A172 (cell line): ENCODE measurements at places on chromosomes 4 and X. TPM values are rescaled to one million over a fixed set of nuclear protein-coding genes. Genes with fewer than 3 reads are reported as not detected.

DNA sequence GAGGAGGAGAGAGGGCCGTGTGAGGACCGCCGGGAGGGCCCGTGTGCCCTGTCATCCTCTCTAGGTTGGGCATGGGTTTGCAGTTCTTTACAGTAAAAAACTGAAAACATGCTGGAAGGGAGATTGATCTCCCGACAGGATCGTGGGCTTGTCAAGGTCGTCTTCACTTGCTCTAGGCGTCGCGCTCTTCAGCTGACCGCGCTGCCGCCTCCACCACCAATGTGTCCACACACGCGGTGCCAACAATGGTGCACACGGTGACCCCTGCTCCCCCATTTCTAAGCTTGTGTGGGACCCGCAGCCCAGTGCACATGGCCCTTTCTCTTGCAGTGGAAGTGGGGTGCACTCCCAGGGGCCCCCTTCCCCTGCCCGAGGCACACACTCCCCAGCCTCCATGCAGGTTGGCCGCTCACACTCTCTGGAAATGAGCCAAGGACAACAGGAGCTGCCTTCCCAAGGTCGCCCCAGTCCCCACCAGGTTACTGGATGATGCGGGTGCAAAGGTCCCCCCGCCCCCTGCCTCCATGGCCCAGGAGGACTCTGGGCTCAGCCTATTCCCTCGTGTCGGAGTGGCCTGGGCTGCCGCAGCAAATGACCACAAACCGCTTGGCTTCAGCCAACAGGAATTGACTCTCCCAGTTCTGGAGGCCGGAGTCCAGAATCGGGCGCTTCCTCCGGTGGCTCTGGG is 1.7 kb upstream of the ZFP92 start:
- DNase-seq = no peak

GRCh38 chr4:168317621-168318020 is 931 bp downstream of the DDX60 start:
- no peak for DNase-seq

DNA sequence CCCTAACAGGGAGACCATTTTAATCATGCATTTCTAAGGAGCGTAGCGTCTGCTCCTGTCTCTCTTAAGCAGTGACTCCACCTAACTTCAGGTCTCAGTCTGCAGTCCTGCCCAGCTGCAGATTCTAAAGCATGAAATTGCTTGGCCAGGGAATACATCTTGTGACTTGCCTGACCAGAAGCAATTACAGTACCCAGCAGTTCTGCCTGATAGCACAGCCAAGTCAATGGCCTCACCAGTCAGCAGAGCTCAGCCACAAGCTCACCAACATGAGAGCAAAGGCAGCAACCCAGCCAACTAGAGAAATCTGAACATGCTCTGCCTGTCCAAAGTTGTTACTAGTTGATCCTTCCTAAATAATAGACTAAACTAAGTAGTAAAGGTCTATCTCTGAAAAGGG is 2011.9 kb upstream of the PCDH10 start:
- DNase-seq = no peak

DNA sequence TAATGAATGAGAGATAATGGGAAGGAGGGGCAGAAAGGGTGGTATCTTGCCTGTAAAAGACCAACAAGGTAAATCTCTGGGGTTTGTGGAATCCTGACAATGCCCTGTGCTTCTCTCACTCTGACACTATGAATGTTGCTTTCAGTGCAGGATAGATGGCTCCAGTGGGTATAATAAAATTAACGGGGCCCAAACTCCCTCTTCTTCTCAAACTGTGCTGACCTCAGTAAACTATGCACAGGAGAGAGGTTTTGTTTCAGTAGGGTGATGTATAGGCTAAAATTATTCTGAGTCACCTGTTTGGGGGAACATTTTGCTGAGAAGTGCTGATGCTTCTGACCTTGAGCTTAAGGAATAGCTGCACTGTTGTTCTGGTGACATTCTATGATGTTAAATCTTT is 82.6 kb downstream of the TSPAN7 start:
- DNase-seq = no peak

DNA sequence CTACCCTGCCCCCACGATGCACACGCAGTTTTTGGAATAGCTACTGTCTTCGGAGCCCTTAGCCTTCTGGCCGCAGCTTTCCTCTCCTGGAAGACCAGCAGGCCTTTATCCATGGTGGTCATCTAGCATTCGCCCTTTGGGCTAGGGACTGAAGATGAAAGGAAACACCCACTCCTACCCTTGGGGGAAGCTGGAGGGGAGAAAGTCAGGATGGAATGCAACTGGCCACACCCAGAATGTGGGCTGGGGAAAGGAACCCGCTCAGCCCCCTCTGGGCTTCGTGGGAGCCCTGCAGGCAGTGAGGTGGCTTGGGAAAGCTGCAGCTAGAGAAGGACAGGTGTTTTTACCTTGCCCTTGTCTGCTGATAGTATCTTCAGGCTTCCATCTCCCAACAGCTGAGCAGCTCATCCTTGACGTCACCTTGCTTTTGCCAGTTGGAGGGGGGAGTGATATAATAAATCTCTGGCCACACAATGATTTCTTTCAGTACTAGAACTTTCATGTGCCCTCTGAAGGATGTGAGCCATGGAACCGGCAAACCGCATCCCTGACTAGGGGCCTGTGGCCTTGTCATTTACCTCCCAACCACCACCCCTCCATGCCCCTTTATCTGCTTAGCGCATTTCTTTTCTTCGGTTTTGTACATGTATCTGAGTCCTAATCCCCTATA is 59.0 kb downstream of the ELF4 start:
- DNase-seq = no peak

DNA sequence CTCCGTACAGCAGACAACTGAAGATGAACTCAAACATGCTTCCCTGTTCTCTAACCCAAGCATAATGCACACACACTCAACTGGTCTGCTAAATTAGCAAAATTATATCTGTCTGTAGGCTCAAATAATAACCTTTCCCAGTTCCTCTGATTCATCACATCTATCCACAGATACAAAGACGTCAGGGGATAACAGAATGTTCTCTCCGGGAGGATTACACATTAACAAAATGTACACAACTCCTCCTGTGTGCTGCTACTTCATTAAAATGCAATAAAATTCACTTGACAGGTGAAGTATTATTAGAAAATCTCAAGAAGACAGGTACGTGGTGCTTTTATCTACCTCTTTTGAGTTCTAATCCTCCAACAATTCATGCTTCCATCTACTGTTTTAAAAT is 57.4 kb downstream of the FAT1 start:
- DNase-seq = no peak

DNA sequence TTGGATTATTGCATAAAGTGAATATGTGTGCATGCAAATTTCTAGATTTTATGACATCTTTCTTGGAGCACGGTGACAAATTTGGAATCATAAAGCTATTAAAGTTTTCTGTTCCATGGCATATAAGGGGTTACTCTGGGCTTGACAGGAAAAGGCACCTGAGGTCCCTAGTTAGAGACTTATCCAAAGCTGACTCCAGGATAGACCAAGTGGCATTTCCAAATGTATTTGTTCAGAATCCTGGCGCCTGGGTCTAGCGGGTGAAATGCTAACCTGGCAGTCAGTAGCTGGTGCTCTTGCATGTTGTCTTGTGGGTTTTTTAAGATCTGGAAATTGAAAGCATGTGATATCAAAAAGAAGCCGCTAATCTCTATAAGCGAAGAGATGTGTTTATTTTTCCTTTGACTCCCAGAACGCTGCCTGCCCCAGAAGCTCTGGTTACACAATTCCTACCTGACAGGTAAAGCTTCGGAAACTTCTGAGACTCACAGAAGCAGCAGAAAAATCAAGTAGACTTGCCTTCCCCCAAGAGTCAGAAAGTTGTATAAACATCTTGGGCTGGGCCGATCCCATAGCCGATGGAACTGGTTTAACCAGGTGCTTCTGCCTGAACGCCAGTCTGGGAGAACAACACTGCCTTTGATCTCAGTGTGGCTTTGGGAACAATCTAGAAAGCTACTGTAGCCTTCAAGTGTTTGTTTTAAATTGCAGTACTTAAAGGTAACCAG is 12.9 kb upstream of the ZCCHC4 start:
- DNase-seq = no peak

DNA sequence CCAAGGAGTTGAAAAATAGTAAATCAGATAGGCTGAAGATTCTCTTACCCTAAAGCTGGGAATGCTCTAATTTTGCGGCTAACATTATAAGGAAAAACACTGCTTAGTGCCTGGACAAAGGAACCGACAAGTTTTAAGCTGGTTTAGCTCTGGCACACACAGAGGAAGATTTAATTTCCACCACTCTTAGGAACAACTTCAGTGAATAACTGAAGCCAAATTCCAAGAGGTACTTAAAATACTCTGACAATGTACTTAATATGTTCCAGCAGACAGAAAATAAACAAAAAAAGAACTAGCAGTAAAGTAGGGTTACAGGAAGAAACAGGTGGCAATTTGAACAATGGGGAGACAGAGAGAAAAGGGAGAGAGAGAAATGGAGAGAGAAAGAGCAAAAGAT is 340.8 kb upstream of the NDST4 start:
- DNase-seq = no peak

GRCh38 chrX:110944751-110945675 is 149.4 kb upstream of the CHRDL1 start:
- no peak for DNase-seq

DNA sequence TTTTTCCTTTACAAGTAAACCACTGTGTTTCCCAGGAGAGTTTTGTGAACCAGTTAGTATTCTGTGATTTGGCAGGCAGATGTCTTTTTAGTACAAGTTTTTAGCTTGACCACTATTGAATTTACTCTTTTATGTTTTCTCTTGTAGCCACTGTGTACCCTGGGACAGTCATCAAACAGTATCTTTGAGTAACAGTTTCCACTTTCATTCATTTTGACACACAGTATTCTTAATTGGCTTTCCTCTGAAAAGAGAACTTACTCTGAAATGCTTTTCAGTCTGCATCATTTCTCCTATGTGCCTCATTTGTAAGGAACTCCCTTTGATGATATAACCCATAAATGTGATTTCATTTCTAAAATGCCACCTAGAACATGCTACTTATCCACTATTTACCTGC is 476.5 kb downstream of the PDGFC start:
- DNase-seq = no peak

DNA sequence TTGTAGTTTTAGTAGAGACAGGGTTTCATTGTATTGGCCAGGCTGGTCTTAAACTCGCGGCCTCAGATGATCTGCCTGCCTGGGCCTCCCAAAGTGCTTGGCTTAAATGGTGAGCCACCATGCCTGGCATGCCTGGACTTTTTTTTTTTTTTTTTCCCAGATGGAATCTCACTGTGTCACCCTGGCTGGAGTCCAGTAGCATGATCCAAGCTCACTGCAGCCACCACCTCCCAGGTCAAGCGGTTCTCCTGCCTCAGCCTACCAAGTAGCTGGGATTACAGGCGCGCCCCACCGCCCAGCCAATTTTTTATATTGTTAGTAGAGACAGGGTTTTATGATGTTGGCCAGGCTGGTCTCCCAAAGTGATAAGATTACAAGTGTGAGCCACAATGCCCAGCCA is 8.4 kb downstream of the UBE2K start:
- peak; percentile 68 for DNase-seq

DNA sequence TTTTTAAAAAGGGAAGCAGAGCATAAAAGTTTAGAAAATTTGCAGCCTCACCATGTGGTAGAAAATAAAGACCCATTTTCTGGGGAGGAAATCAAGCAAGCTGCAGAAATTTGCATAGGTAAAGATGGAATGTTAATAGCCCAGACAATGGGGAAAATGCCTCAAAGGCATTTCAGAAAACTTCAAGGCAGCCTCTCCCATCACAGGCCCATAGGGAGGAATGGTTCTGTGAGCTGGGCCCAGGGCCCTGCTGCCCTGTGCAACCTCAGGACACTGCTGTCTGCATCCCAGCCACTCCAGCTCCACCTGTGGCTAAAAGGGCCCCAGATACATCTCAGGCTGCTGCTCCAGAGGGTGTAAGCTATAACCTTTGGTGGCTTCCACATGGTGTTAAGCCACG is 137.9 kb downstream of the INPP4B start:
- DNase-seq = no peak

DNA sequence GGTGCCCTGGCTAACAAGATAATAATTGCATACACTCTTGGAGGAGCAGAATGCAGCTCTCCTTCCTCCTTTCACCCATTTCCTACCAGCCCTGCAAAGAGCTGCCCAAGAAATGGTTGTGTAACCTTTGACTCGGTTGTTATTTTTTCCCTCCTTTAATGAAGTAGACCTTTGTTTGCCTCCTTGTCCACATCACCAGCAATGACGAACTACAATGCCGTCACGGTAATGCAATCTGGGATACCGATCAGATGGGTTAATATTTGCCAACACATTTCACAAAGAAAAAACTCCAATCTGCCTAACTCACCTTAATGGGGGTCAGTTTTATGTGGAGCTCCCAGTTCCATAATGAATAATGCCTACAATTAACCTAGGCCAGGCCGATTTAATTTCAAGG is 32.0 kb downstream of the GPRIN3 start:
- DNase-seq = no peak

- DNase-seq = no peak
Observed at GRCh38 chrX:16171039-16171438, 3.8 kb downstream of the MAGEB17 start.

GRCh38 chrX:630007-630611 is 482 bp upstream of the SHOX start:
- DNase-seq = no peak

GRCh38 chr4:156290811-156291210 is 337.1 kb upstream of the CTSO start:
- DNase-seq = no peak

GRCh38 chr4:164779811-164780216 is 25.9 kb downstream of the SMIM31 start:
- DNase-seq = peak; percentile 26

PIM2 gene
- total RNA-seq = 0.59 and 0.74 TPM in 2 replicates

SUPT20HL1 gene
- total RNA-seq = not detected in 2 replicates

RNF150 gene
- total RNA-seq = 4.9 and 6.4 TPM in 2 replicates

REPS2 gene
- 1.4 and 1.7 TPM in 2 replicates for total RNA-seq

HERC5 gene
- 13.1 and 14.5 TPM in 2 replicates for total RNA-seq

CXCL5 gene
- total RNA-seq = not detected in 2 replicates

SLC9B2 gene
- 15.0 and 23.7 TPM in 2 replicates for total RNA-seq
